CD4-positive, alpha-beta memory T cell (primary cell): ENCODE measurements at places on chromosomes 11 and 22.
A peak's percentile ranks its signal among the peaks of the same experiment; 100 is the strongest.

- DNase-seq: no peak
These were observed 11.6 kb downstream of the MMP3 start for GRCh38 chr11:102831489-102832440.

- DNase-seq: no peak
These were observed 40.5 kb downstream of the MICAL2 start for GRCh38 chr11:12150831-12151382.

GRCh38 chr11:87036756-87037449 lies 831 bp upstream of the TMEM135 start:
- no peak for DNase-seq

GRCh38 chr11:6889835-6890234 lies 2.5 kb downstream of the OR2D2 start:
- DNase-seq: no peak

DNA sequence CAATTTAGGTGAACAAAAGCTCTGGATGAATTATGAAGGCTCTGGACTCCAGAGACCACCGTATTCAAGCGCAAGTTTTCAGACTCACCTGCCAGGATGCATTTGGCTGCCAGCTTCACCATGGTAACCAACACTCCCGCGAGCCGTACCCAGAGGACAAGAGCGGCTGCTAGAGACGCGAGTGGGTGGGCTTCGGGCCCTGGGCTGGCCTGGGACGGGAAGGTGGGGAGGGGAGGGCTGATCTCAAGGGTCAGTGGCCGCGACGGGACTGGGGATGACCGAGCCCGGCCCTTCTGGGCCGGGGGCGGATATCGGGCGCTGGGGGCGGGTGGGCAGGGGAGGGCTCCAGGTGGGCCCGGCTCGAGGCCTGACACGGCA lies 344 bp downstream of the IFT27 start:
- DNase-seq: peak; percentile 50

GRCh38 chr11:61911701-61912529 lies 5.5 kb downstream of the RAB3IL1 start:
- DNase-seq: no peak

GRCh38 chr22:22616636-22617035 lies 27.8 kb upstream of the GGTLC2 start:
- DNase-seq: no peak

- DNase-seq: no peak
These were observed 19.7 kb upstream of the SLC25A1 start for GRCh38 chr22:19197997-19198865.

DNA sequence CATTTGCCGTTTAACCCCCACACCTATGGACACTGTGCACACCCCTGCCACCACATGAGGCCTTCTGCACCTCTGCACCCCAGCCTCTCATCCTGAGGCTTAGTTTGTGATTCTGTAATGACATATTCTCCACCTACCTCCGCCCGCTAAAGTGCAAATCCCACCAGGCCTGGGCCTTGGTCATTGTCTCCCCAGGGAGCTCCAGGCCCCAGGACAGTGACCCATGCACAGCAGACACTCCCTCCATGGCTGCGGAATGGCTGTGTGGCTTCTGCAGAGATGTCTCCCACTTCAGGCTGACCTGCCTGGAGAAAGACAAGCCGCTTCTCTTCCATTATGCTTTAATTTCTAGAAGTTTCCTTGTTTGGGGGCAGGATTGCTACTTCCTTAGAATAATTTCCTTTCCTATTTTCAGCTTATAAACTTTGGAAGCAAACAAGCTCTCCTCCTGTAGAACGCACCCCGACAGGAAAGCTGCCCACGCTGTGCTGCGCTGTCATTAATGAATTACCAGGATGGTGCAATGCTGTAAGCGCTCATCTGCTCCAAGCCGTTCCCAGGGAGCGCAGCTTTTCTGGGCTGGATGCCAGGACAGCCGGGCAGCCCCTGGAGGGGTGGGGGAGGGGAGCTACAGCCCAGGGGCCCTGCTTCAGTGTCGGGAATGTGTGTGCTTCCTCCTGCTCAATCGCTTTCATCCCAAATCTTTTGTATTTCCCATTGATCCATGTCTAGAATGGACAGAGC lies 618.0 kb downstream of the BRD1 start:
- DNase-seq: no peak

- no peak for DNase-seq
These were observed 1205.1 kb upstream of the CNTN5 start for GRCh38 chr11:97815667-97816066.

DNA sequence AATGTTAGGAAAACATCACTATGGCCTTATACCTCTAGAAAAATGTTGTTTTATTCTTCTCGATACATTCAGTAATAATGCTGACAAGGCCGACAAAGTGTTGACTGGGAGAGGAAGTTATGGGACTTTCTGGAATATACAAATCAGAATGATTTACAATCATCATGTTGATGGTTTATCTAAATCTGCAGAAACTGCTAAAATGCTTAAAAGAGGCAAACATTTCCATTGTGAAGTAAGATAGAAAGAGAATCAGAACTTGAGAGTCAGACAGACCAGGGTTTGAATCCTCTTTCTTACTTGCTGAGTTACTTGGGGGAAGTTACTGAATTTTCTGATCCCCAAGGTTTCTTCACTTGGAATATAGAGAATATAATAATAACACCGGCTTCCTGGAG lies 89.4 kb downstream of the CD44 start:
- DNase-seq: no peak

DNA sequence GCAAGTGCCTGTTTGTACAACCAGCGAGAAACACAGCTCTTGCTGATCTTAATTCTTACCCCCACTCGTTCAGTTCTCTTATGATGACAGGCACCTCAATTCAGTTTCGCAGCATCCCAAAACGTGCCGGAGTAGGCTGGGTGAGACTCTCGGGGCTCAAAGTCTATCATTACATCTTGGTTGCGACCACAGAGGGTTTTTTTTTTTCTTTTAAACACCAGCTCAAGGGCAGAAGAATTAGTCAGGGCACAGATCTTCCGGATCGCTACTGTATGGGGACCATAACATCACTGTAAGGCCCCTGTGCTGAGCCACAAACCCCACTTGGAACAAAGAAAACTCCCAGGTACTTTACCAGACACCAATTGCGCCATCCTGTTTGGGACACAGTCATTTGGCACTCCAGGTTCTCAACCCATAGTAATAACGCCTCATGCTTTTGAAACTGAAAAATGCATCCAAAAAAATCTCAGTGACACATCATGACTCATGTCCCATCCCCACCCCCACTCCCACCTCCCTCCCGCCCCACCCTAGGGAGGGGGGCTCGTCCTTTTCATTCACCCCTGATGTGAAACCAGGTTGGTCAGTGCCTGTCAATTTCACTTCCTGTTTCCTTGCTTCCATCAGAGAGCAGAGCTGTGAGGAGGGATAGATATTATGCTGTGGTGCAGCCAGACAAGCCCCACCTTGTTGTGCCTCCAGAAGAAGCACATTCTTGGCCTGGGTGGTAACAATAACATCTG lies 41.0 kb upstream of the CD5 start:
- peak; percentile 74 for DNase-seq

GRCh38 chr22:27100789-27101188 lies 443.4 kb downstream of the MIAT start:
- no peak for DNase-seq

DNA sequence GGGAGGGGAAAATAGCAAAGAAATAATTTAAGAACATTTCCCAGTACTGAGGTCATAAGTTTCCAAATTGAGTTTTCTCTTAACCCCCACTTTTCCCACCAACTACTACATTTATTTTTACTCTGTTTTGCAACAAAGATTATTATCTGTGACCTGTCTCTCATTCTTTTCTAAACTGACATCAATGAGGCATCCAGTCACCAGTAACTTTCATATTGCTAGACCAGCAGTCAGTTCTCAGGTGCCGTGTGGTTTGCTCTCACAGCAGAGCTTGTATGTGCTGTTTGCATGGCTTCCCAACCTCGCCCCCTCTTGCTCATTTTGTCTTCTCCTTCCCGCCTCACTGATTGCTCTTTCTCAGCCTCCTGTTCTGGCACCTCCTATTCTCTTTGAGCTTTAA lies 1091.3 kb downstream of the TBC1D22A start:
- DNase-seq: no peak

GRCh38 chr11:57885298-57886050 lies 123.9 kb downstream of the CTNND1 start:
- DNase-seq: no peak

DNA sequence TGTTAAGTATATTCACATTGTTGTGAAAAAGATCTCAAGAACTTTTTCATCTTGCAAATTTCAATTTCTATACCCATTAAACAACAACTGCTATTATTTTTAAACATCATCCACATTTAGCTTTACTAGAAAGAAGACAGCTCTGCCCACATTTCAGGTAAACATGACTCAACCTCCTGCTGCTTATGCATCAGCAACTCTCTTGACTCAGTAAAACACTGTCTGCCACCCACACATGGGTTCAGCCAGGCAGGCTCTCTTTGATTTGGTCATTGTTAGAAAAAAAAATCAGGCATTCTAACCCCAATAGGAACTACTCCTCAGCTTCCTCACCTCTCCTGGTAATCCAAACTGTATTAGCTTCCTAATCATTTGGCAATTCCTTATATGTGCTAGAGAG lies 5.1 kb upstream of the ENDOD1 start:
- no peak for DNase-seq

GRCh38 chr11:17294033-17294432 lies 17.5 kb downstream of the NUCB2 start:
- no peak for DNase-seq

DNA sequence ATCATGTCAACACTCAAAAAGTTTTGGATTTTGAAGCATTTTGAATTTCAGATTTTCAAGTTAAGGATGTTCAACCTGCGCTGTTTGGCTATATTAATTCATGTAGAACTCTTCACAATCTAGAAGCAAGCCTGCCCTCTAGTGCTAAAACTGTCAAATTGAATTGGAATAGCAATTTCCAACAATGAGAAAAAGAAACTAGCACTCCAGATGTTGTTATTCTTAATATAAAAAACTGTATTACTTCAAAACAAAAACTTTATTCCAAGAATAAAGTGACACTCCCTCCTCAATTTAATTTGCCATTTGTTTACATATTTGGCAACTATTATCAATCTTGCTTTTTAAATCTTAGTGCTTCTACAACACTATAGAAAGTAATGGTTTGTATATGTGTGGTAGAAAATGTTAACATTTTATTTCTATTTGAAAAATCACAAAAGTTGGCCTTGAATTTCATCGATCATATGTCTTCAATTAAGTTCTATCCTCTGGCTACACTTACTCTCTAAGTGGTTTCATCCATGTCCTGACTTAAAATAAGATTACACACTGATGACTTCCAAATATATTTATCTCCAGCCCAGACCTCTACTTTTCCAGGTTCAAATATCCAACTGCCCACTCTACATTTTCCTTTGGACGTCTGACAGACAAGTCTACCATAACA lies 36.6 kb downstream of the DCUN1D5 start:
- peak; percentile 25 for DNase-seq

- DNase-seq: no peak
These were observed 7.7 kb upstream of the SYVN1 start for GRCh38 chr11:65141896-65142494.

DNA sequence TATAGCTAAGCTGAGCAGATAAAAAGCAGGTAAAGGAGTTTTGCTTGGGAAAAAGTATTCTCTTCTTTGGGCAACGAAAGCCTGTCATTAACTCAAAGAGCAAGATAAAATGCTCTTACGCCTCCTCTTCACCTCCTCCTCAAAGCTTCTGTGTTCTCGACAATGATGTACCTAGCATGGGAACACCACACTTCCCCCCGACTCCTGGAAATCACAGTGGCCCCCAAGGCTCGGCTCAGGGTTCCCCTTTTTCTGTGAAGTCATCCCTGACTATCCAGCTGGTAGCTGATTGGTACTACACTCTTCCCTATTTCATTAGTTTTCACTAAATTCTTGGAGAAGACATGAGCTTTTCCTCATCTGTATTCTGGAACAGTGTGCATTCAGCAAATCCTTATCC lies 336.1 kb downstream of the LARGE1 start:
- DNase-seq: no peak

DNA sequence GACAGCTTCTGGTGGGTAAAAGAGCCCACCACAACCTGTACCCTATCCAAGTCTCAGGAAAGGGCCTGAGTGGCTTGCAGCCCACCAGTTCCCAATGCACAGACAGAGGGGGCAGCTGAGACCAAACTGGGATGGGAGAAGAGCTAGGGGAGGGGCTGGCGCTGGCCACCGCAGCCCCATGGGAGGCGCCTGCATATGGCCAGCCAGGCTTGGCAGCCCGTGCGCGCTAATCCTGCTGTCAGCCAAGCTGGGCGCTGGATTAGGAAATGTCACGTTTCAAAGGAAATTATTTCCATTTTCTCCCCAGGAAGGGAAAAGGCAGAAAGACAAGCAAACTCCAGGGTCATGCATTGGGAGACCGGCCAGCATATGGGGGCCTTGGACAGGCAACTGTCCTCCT lies 236.8 kb downstream of the BUD13 start:
- DNase-seq: no peak

- DNase-seq: peak; percentile 20
These were observed 23.5 kb upstream of the TH start for GRCh38 chr11:2194877-2195755.

DNA sequence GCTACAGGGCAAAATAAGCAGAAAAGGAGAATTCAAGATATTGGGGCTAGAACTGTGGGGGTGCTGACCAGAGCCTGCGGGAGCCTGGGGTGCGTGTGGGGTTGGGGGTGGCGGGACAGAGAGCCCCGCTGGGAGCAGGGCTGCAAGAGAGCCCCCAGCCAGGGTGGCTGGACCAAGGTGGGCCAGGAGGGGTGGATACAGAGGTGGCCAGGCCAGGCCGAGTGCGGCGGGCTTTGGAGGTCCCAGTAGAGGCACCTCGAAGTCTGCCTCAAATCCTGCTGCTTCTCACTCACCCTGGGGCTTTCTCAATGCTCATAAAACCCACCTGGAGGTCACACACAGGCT lies 16.9 kb upstream of the MUC5B start:
- no peak for DNase-seq

GRCh38 chr11:29255401-29255800 lies 761.4 kb downstream of the KCNA4 start:
- no peak for DNase-seq

DNA sequence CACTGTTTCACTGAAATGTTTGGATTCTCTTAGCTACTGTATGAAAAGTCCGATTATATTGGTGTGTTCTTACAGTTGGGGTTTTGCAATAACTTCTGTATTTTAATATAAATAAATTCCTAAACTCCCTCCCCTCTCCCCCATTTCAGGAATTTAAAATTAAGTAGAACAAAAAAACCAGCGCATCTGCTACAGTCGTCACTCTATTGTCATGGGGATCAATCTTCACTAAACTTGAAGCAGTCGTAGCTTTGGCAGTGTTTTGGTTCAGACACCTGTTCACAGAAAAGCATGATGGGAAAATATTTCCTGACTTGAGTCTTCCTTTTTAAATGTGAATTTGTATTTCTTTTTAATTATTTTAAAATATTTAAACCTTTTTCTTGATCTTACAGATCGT lies 9.4 kb downstream of the PIWIL3 start:
- no peak for DNase-seq
